Lower lobe of right lung (tissue), 2 donors: ENCODE measurements at places on chromosomes 4 and X.

GRCh38 chr4:76804096-76804495 lies 93.8 kb downstream of the SOWAHB start:
- DNase-seq = no peak

- peak; percentile 65 for DNase-seq
Observed at GRCh38 chrX:72121383-72121782, 10.3 kb downstream of the RTL5 start.

DNA sequence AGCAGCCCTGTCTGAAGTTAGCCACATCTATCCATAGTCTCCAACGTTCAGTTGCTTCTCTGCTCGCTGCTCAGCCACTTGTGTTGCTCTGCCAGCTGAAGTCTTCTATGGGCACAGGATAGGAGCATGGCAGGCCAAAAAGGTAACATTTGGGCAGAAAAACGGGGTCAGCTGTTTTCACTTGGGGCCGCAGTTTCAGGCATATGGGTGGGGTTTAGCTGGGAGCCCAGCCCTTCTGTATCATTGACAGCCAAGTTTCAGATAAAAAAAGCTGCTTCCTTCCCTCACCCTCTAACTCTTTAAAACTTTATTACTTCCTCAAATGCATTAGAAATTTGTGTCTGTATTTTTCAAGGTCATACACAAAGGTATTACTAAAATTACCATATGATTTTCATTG lies 18.4 kb upstream of the MANBA start:
- DNase-seq = no peak

- DNase-seq = no peak
Observed at GRCh38 chrX:31228909-31229308, 157.1 kb upstream of the FTHL17 start.
